ENCODE measurements at places on chromosomes 6 and 20.

DNA sequence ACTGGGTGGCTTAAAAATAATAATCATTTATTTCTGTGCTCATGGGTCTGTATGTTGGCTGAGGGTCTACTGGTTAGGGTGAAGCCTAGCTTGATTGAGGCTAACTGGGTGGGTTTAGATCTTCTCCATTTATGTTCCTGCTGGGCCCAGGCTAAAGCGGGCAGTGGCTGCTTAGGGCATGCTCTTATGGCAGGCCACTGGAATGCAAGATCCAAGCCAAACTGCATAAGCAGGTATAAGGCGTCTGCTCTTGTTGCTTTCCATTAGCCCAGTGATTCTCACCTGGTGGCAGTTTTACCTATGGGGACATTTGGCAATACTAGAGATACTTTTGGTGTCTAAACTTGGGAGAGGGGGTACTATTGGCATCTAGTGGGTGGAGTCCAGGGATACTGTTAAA is 44.5 kb downstream of the QKI start:
- no peak for DNase-seq

DNA sequence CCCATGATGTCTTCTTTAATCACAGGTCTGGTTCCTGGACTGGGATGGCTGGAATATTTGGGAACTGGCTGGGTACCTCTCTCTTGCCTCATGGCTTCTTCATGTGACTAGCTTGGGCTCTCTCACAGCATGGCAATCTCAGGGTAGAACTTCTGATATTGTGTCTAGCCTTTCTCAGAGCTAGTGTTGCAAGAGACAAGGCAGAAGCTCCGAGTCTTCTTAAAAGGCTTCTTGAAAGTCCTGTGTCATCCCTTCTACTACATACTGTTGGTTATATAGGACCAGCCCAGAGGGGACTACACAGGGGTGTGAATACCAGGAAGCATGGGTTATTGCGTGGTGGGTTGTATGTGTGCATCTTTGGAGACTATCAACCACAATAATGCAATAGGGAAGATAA is 23.3 kb downstream of the BCAS1 start:
- DNase-seq: no peak

DNA sequence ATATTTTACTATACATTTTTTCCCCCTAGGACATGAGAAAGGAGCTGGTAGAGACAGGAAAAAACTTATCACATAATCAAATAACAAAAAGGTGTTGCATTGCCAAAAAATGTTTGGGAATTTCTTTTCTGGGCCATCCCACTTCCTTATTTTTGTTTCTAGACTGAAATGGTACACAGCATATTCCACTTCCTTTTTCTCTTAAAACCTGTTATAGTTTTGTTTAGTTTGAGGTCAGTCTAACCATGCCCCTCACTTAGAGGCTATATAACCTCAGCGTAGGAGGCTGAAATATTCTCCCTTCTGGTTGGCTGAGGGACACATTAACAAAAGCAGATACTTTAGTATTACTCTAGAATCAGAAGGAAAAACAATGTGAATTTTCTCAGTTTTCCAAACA is 323.9 kb downstream of the GJA1 start:
- DNase-seq: no peak

GRCh38 chr20:14724468-14724867 is 387.1 kb upstream of the FLRT3 start:
- no peak for DNase-seq

DNA sequence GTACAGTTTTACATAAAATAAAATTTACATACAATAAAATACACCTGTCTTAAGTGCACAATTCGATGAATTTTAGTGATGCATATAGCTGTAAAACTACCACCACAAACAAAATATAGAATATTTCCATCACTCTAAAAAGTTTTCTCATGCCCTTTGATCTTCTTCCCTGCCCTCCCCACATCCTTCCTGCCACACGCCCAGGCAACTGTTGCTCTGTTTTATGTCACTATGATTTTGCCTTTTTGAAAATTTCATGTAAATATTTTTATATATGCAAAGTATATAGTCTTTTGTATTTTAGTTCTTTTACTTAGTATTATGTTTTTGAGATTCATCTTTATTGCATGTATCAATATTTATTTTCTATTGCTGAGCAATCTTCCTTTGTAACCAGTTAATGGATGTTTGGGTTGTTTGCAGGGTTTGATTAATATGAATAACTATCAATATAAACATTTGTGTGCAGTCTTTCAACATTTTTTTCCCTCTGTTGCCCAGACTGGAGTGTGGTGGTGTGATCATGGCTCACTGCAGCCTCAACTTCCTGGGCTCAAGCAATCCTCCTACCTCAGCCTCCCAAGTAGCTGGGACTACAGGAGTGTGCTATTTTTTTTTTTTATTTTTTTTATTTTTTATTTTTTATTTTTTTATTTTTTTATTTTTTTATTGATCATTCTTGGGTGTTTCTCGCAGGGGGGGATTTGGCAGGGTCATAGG is 23.8 kb upstream of the SAMHD1 start:
- DNase-seq: peak; percentile 68

DNA sequence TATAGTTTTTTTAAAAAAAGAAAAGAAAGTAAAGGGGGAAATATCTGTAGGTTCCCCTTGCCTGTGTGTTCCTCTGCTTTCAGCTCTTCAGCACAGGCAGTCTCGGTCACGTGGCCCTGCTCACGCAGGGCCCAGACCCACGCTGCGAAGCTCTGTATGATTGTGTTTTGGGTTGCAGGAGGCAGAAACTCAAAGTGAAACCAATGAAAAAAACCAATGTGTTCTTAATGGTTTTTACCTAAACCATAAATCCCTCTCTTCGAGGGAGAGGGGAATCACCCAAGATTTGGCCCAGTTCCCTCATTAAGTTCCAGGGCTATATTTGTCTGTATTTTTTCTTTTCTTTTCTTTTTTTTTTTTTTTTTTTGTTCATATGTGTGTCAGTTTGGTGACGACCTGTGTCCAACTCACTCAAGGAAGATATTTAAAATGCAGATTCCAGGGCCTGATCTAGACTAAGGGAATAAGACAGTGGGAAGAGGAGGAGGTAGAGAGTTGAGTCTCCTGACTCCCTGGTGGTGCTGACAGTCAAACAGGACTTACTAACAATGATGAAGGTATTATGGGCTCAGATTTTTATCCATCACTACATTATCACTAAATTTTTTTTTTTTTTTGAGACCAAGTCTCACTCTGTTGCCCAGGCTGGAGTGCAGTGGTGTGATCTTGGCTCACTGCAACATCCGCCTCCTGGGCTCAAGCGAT is 33.8 kb upstream of the RREB1 start:
- peak; percentile 32 for DNase-seq

DNA sequence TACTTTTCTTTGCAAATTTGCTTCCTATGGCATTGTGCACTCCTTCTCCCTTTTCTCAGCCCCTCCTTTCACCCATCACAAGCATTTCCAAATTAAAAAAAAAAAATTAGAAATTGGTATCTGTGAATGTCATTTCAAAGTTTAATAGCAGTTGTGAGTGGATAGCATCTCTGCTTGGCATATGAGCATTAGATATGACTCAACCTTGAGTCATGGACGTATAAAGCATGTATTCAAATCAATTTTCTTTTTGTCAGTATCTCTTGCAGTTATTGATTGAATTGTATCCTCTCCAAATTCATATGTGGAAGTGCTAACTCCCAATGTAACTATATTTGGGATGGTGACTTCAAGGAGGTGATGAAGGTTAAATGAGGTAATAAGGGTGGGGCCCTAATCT is 60.1 kb upstream of the MAP3K7 start:
- DNase-seq: no peak

Data from CD8-positive, alpha-beta T cell (primary cell).